Activated CD4-positive, alpha-beta T cell treated with anti-CD3 and anti-CD28 coated beads for 24 hours (primary cell): ENCODE measurements at places on chromosomes 4 and X.

- DNase-seq: no peak
Observed at GRCh38 chrX:10245886-10246285, 89.1 kb downstream of the CLCN4 start.

DNA sequence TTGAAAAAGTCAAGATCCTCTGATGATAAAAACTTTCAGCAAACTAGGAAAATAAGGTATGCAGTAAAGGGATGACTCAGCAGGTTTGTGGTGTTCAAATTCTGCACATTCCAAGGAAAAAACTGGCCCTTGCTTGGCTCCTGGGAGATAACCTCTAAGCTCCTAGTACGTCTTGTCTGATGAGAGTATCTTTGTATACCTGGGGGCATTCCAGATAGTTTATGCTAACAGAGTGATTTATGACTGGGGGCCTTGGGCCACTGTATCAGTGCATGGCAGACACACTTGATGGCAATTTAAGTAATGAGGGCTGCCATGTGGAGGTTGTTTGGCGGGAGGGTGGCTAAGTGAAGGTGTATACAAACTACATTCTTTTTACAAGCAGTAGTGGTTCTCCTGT, 56.9 kb downstream of the NSG1 start:
- no peak for DNase-seq

GRCh38 chr4:108382751-108383150, 214.0 kb upstream of the LEF1 start:
- no peak for DNase-seq

GRCh38 chr4:76726176-76726575, 171.8 kb downstream of the SOWAHB start:
- DNase-seq: no peak

DNA sequence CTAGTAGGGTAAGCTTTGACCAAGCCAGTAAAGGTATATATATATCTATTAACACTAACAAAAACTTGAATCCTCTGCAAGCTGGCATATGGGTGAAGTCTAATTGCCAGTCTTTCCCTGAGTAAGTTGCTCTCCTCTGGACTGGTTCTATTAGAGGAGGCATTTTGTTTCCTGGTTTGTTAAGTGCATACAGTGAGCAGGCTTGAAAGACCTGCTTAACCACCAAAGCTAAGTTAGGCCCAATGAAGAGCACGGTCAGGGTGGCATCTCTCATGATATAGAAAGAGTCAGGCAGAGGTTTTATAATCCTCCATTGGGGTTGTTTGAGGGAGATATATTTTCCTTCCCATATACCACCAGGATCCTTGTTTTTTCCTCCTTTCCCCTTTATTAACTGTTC, 9.6 kb upstream of the AREG start:
- no peak for DNase-seq

- no peak for DNase-seq
Observed at GRCh38 chrX:329291-329910, 10.8 kb upstream of the GTPBP6 start.

DNA sequence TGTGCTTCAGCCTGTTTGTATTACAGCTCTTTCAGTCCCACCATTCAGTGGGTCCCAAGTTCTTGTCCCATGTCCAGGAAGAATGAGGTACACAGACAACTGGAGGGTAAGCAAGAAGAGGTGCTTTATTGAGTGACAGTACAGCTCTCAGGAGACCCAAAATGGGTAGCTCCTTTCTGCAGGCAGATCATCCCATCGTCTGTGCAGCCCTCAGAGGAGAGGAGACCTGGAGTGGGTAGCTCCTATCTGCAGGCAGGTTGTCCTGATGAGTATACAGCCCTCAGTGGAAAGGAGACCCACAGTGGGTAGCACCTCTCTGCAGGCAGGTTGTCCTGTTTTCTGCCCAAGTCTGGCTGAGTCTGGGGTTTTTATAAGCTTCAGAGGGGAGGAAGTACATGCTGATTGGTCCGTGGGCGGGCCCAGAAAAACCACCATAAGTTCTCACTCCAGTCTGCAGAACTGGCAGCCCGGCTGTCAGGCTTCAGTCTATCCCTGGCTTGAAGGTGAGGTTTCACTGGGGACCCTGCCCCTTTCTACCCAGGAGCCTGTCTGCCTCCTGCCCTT, 18.0 kb downstream of the GRK4 start:
- no peak for DNase-seq

- no peak for DNase-seq
Observed at GRCh38 chr4:136036744-136037143, 1495.5 kb downstream of the PCDH18 start.

GRCh38 chr4:105273230-105273629, 126.6 kb downstream of the TET2 start:
- DNase-seq: no peak

DNA sequence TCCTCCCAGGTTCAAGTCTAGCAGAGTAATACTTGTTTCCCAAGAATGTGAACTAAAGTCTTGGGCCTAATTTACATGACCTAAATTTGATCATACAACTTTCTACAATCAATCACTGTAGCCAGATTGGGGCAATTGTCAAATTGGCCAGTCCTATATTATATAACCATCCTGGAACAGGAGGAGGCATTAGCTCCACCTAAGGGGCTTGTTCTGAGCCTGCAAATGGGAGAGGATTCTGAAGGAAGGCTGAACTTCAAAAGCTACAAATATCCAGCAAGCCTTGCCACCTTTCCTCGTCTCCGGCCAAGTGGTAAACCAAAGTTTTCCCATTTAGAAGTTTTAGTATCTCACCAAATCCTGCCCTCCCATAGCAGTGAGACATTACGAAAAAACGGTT, 1289.6 kb upstream of the TENM3 start:
- DNase-seq: no peak

DNA sequence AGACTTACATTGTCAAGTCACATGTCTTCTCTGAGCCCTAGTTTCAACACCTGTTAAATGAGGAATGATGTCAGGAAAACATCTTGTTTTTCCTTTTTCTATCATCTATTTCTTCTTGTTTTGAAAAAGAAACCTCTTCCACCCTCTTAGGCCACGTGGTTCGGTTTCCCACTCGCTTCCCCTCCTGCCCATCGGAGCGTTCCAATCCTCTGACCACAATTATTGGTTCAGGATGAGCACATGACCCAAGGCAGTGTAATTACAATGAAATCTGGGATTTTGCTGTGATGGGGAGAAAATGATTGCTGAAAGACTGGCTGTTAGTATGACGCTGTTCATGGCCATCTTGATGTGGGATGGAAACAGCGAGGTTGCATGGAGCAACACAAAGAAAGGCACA, 186.7 kb downstream of the UNC5C start:
- DNase-seq: no peak

GRCh38 chr4:73844345-73844744, 7.9 kb downstream of the CXCL6 start:
- DNase-seq: no peak

GRCh38 chrX:155334486-155335336, at the start of gene CLIC2:
Gene CLIC2 (minus strand): TSS chrX:155334614. CDS start chrX:155334427, 187 bp downstream.
- no peak for DNase-seq

DNA sequence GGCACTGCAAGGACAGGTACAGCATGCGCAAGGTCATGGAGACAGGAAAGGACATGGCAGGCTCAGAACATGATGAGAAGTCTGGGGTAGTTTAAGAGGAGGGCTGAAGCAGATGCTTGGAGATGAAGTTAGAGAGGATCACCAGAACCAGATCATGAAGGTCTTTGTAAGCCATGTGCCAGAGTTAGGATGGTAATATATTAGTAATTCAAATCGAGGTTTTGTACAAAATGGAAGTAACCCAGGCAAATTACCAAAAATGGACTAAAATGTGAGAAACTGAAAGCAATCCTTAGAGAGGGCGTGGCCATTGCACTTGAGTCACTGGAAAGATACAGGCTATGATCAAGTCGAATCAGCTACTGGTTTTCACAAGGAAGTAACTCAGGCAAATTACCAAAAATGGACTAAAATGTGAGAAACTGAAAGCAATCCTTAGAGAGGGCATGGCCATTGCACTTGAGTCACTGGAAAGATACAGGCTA, 13.5 kb downstream of the RXFP1 start:
- no peak for DNase-seq

DNA sequence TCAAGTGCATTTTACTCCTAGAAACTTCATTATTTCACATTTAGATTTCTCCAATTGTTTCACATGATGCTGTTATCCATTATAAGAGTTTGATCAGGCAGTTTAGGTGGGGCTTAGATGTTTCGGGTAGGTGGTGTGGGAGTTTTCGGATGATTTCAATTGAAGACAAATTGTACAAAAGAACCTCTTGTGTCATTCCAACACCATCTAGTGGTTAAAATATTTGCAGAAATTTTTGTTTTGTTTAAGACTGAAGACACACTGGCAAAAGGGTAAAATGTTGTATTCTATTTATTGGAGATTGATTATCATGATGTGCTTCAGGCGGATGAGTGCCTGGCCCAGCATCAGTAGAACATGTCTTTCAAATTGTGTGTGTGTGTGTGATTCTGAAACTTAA, 212.7 kb downstream of the SH3BGRL start:
- DNase-seq: no peak

DNA sequence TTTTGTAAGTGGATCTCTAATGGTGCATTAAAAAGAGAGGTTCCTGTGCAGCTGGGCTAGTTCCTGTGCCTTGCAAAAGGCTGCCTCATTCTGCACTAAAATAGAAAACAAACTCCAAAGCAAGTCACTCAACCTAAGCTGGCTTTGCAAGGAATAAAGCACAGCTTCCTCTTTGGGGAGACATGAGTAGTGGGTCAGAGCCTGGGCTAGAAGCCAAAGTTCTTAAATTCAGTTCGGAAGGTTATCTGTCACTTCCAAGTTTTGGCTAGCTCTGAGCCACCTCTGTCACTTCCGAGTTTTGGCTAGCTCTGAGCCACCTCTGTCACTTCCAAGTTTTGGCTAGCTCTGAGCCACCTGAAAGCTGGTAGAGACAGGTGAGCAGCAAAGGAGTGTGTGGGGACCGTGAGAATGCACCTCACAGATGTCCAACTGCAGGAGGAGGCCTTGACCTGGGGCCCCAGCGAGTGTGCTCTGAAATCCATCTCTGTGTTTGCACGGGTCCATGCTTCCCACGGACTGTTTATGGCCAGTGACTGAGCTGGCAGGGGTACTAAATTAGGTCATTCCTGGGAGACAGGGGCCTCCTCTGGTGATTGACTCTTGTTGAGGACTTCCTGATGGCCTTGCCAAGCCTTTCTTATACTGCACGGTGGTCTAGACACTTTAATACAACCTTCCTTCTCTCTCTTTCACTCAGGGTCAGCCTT, 36.4 kb upstream of the MAMLD1 start:
- DNase-seq: no peak

GRCh38 chr4:28444886-28445496, 1584.3 kb downstream of the STIM2 start:
- DNase-seq: no peak

DNA sequence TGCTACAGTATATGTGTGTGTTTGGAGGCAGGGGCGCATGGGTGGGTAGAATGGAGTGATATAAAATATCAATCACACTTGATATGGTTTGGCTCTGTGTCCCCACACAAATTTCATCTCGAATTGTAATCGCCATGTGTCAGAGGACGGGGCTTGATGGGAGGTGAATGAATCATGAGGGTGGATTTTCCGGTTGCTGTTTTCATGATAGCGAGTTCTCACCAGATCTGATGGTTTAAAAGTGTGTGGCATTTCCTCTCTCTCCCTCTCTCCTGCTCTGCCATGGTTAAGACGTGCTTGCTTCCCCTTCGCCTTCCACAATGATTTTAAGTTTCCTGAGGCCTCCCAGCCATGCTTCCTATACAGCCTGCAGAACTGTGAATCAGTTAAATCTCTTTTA, 14.8 kb downstream of the SOWAHB start:
- no peak for DNase-seq

DNA sequence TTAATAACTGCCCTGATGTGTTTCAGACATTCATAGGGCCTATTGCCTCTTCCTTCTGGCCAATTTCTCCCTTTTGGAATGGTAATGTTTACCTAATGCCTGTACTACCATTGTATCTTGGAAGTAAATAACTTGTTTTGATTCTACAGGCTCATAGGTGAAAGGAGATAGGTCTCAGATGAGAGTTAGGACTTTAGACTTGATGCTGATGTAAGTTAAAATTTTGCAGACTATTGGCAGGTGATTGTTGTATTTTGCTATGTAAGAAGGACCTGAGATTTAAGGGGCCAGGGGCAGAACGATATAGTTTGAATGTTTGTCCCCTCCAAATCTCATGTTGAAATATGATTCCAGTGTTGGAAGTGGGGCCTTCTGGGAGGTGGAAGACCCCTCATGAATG, 215.5 kb downstream of the SLC39A8 start:
- no peak for DNase-seq

- DNase-seq: no peak
Observed at GRCh38 chr4:107989162-107989536, 540 bp upstream of the HADH start.

- DNase-seq: no peak
Observed at GRCh38 chr4:53682196-53682595, 90.9 kb upstream of the LNX1 start.

DNA sequence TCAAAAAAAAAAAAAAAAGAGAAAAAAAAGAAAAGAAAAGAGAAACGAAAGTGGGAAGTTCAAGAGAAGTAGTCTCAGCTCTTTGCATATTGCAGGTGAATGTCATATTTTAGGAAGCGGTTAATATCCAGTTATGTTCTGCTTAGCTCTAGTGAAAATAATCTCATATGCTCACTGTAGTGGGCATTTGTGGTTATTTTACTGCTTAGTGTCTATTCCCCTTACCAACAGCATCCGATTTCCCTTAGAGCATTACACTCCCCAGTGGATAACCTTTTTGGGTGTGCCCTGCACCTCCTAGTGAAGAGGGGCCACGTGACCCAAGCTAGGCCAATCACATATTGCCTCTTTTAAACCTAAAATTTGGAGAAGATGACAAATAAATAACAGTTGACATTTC, 111.2 kb upstream of the ZNF827 start:
- no peak for DNase-seq

DNA sequence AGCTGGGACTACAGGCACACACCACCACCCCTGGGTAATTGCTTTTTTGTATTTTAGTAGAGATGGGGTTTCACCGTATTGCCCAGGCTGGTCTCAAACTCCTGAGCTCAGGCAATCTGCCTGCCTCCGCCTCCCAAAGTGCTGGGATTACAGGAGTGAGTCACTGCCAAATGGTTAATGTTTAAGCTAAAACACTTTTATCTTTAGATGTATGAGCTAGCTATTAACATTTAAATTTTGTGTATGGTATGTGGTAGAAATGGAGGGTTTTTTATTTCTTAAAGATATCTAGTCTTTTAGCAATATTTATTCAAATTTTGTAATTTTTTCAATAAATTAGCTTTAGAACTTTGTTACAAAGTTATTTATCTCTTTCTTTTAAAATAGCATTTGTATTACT, 1659.8 kb upstream of the ADGRL3 start:
- no peak for DNase-seq

GRCh38 chrX:122504026-122504425, 680.1 kb upstream of the GRIA3 start:
- DNase-seq: no peak

DNA sequence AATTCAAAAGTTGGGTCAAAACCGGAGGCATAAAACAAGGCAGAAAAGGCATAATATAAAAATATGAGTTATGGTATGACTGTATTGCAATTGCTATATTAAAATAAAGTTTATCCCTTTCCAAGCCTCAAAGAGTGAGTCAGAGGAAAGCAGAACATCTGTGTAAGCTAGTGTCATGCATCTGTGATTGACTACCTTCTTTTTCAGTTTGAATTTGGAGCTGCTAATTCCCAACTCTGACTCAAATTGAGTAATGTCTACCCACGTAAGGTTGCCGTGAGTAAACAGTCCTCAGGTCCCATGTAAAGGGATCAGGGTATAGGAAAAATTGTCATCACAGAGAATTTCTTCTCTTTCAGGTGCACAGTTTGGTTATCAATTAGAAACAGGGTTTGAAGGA, 6.5 kb upstream of the SLITRK4 start:
- no peak for DNase-seq
